Fibroblast of the conjunctiva (primary cell): ENCODE measurements at places on chromosomes 6 and 20.

GRCh38 chr20:32682508-32682987 is 8.8 kb upstream of the C20orf203 start:
- DNase-seq = no peak

GRCh38 chr6:123171341-123172115 is 175.5 kb downstream of the CLVS2 start:
- DNase-seq = no peak

DNA sequence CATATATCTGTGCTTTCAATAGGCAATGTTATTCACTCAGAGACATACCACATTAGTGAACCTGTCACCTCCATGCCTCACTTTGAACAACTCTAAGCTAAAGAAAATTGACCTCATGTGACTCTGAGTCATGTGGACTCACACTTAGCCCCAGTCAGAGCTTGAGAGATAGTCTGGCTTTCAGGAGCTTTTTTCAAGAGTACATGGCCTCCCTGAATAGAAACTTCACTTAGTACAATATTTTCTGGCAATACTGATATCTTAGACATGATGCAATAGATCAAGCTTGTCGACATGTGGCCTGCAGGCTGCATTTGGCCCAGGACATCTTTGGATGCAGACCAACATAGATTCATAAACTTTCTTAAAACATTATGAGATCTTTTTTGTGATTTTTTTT is 8.5 kb downstream of the SPTLC3 start:
- peak; percentile 39 for DNase-seq

DNA sequence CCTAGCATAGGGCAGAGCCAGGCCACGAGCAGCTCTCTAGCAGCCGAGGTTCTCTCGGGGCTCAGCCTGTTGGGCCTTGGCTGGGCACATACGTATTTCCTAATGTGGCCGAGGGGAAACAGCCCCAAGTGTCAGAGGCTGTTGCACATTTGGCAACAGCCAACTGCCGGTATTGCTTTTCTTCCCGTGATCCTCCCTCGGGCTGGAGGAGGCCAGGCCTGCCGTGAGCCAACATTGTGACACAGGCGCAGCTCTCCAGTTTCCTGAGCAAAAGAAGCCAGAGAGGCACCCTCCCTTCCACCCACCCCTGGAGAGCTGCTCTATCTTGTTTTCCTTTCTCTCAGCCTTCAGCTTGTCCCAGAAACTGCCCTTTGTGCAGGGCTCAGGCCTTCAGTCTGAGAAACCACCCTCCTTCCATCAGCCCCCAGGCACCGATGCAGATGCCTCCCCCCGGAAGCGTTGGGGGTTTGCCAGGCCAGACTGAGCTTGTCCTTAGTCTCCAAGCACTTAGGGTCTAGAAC is 5.1 kb upstream of the BPI start:
- DNase-seq = peak; percentile 35

DNA sequence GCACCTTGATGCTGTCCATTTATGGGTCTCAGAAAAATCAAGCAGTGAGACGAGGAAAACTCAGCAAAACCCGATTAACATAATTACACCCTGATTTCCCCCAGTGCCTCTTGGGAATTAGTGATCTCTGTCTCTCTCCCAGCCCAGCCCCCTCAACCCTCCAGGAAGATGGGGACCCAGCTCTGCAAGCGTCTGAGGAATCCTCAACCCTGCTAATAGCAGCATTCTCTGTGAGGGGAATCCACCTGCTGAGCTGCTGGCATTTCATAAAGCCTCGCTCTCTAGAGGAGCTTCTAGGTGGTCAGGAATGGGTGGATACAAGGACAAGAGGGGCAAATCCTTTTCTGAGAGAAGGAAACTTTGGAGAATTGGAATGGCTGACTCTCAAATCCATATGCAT is 13.9 kb downstream of the NR2E1 start:
- no peak for DNase-seq

GRCh38 chr6:135990855-135991464 is 139.5 kb downstream of the PDE7B start:
- no peak for DNase-seq

- no peak for DNase-seq
These were observed 22.5 kb downstream of the SERINC1 start for GRCh38 chr6:122449069-122449468.

DNA sequence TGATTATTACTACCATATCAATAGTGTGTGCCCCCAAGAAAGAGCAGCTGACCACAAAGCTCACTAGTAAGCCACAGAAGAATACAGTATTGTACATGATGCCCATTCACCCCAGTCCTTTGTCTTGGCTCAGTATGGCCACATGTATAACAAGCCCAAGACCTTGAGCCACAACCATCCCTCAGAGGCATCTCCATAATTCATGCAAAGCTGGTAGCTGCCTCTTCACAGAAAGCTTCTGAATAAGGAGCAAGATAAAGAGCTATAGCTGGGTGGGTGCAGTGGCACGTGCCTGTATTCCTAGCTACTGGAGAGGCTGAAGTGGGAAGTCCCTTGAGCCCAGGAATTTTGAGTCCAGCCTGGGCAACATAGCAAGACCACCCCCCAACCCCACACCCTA is 4.8 kb upstream of the BTN1A1 start:
- DNase-seq = no peak

DNA sequence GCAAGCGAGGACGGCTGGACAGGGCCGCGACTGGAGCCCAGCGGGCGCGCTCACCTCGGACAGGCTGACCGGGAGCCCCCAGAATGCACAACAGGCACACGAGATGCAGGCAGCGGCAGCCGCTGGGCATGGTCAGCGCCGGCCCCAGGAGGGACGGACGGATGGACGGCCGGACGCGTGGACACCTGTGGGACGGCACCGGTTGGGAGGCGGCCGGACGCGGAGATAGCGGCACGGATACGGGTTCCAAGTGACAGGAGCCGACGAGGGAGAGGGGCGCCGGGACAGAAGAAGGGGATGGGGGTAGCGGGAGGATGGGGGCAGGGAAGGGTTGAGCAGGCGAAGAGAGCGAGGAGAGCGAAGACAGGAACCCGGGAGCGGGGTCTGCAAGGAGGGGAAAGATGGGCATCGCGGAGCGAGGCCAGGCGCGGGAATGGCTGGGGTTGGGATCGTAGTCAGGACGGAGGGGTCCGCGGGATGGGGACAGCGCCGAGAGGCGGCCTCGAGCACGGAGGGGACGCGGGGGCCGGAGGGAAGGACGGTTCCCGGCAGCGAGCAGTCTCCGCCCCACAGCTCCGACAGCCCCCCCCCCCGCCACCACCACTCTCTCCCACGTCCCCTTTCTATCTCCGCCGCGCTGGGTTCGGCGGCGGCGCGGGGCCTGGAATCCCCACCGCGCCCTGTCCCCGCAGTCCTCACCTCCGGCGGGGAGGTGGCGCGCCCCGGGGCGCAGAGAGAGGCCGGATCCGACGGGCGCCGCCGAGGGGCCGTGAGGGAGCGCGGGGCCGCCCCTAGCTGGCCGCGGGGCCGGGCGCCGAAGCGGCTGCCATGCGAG is 435 bp downstream of the DLK2 start:
- peak; percentile 74 for DNase-seq

- no peak for DNase-seq
These were observed 12.5 kb upstream of the PCK1 start for GRCh38 chr20:57548177-57549058.

DNA sequence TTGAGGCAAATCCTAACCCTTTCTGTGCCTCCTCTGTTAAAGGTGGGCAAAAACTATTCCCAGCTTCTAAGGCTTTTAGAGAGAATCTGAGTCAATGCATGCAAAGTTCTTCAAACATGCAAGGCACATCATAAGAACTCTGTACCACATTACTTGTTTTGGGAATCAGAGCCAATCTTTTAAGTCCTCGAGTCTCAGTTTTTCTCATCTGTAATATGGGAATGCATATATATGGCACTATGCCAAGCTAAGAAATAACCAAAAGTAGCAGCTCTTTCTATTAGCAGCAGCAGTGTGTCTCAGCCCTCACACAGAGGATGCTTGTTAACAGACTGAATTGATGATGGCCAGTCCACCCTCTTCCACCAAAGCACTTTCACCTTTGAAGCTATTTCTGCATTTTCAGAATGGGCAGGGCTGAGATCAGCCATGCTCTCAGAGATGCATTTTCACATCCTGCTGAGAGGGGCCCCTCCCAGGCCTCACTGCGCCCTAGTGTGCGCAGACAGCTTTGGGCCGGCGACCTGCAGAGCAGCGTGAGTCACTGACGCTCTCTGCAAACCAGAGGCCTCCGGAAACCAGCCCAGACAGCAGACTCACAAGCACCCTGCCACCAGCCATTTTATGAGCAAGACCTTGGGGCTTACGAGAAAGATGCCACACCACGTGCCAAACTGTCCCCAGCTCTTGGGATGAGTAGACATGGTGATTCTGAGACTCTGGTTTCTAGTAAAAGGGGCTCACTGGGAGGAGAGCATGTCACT is 138.0 kb downstream of the NFATC2 start:
- DNase-seq = no peak

- DNase-seq = no peak
These were observed 948 bp upstream of the DNAJC5 start for GRCh38 chr20:63893999-63894357.

- DNase-seq = no peak
These were observed 38.9 kb downstream of the RPP40 start for GRCh38 chr6:4964675-4965561.

DNA sequence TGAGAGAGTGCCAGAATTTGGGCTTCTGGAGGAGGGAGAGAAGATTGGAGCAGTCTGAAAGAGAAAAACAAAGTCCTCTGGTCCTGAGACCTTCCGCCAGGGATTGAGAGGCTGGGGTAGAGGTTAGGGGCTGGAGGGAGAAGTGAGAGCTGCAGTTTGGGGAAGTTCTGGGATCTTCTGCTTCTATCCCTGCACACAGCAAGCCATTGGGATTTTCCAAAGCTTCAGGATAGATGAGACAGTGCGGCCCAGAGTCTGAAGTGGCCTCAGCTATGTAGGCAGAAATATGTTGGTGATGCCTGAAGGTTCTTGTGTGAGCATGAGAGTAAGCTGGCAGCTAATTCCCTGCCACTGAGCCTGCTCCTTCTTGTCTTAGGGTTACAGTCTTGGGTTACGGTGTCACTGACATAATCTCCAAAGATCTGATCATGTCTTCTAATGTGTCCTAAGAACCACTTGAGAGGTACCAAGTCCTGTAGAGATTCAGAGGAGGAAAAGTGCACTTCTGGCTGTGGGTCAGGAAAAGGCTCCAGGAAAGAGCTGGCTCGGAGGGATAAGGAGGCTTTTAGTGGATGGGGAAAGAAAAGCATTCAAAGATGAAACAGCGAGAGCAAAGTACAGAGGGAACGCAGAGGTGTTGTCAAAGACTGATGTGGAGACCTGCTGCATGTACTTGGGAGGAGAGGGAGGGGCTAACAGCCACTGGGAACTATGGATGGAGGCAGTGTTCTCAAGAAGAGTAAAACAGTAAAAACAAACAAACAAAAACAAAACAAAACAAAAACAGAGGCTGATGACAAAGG is 131.1 kb upstream of the MYLIP start:
- DNase-seq = no peak
